H9 (cell line): ENCODE measurements at places on chromosomes 6 and 20.

GRCh38 chr20:31260326-31260932 is 3.0 kb downstream of the DEFB115 start:
- no peak for DNase-seq

- no peak for DNase-seq
Observed at GRCh38 chr6:170222498-170223471, 68.1 kb downstream of the DLL1 start.

- DNase-seq: no peak
Observed at GRCh38 chr6:87742106-87742505, 40.1 kb upstream of the AKIRIN2 start.

DNA sequence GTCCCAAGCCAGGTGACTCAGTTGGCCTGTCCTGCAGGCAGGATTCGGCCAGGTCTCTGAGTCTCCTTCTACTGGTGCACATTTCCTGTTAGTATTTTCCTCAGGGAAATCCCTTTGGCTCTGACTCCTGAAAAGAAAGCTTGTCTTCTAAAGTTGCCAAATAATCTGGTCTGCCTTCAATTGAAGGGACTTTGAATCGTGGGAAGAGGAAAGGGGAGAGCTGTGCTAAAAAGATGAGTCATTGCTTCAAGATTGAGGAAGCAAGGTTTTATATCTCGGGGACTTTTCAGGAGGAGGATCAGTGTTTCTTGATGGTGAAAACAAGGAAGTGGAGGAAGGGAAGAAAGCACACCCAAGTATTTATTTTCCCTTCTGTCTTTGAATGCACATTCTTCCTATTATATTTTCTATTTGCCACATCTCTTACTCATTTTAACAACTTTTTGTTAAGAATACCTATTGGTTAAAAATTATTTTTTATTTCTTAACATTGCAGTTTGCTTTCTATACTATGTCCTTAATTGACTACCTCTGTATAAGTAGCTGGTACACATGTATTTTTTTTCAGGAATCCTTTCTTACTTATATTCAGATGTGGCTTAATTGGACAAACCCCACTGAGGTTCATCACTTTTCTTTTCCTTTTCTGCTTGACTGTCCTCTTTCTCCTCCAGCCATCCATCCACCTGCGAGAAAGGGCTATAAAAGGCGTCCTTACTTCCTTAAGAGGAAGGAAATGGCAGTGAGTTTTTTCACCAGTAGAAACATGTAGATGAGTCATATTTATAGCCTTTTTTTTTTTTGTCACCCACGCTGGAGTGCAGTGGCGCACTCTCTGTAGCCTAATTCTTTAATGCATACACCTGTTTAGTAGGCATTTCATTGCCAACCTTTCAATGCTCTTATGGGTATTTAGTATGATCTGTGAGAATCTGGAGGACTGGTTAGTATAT is 15.0 kb upstream of the IFNGR1 start:
- DNase-seq: no peak

GRCh38 chr6:16136621-16137450 is 8.0 kb downstream of the MYLIP start:
- no peak for DNase-seq

- no peak for DNase-seq
Observed at GRCh38 chr6:119517428-119517827, 167.9 kb upstream of the MAN1A1 start.

GRCh38 chr6:10585209-10585845 is 64.2 kb downstream of the GCNT2 start:
- peak; percentile 86 for DNase-seq

DNA sequence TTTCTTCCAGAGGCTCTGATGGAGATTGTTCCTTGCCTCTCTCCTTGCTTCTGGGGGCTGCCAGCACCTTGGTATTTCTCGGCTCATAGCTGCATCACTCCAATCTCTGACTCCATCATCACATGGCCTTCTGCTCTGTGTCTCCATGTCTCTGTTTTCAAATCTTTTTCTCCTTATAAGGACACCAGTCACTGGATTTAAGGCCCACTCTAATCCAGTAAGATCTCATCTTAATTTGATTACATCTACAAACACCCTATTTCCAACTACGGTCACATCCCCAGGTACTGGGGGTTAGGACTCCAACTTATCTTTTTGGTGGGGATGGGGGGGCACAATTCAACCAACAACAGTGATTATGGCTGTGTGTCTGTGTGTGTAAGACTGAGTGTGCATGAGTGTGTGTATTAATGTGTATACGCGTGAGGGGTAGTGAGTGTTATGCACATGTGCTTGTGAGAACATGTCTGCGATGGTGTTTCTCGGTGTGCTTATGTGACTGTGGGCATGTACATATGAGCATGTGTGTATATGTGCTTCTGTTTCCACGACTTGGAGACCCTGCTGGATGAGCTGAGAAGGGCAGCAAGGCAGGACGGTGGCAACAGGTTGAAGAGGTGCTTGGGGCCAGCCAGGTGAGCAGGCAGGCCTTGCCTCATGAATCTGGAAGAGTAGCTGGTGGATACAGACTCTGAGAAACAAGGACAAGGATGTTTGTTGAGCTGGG is 130.5 kb downstream of the MRPL14 start:
- DNase-seq: no peak

DNA sequence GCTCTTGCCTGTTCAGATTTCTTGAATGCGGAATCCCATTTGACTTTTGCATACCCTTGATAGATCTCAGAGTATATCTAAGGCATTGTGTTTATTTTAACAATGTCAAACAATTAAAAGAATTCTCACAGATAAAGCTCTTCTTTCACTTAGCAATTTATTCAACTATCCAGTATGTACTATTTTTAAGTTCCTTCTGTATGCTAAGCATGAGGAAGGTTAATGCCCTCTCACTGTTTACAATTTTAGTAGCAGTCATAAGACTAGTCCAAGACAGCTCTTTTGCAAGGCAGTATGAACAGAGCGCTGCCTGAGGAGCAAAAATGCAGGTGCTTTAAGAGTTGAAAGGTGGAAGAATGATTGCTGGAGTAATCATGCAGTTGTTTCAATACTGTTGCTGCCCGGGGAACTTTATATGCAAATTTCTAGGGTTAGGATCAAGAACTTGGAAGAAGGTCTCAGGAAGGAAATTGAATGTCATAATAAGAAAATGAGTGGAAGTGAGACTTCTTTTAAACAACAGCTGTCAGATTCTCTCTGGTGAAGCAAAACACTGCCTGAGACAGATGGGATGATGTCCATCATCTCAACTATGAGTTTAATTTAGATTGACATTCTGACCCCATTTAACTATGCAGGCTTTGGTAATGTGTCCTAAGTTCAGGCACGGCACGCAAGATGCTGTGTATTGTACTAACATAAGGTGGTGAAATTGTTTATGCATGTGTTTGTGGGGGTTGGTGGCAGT is 1303.5 kb upstream of the CITED2 start:
- no peak for DNase-seq

DNA sequence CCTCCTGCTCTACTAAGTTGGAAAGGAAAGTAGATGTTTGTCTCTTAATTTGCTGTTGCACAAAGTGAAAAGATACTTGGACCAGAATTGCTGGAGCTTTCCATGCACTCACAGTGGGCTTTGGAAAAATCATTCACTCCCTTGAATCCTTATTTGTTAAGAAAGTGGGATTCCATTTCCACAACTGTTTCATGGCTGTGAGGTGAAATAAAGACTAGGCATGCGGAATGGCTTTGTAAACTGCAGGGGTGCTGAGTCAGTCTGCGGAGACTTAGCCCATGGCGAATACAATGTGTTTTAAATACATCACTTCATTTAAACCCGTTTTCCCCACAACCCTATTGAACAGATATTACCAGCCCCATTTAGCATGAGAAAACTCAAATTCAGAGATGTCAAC is 36.8 kb upstream of the CLDN20 start:
- no peak for DNase-seq

DNA sequence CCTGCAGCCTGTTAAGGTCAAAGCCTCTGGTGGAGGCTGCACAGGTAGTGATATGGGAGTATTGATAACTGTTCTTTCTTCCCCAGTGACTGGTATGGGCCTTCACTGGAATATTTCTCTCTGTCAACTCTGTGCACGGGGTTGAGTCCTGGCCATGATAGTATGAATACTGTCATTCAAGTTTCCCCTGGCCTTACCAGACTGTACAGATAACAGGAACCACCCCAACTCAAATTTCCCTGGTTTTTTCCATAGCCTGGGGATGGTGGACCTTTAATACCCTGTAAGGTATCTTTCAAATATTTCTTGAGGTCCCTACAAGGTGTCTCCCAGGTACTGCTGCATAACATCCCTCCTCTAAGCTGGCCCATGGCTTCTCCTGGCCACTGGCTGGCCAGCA is 51.4 kb upstream of the TNFAIP3 start:
- no peak for DNase-seq

GRCh38 chr6:158068156-158068892 is 86.7 kb downstream of the SYNJ2 start:
- no peak for DNase-seq

DNA sequence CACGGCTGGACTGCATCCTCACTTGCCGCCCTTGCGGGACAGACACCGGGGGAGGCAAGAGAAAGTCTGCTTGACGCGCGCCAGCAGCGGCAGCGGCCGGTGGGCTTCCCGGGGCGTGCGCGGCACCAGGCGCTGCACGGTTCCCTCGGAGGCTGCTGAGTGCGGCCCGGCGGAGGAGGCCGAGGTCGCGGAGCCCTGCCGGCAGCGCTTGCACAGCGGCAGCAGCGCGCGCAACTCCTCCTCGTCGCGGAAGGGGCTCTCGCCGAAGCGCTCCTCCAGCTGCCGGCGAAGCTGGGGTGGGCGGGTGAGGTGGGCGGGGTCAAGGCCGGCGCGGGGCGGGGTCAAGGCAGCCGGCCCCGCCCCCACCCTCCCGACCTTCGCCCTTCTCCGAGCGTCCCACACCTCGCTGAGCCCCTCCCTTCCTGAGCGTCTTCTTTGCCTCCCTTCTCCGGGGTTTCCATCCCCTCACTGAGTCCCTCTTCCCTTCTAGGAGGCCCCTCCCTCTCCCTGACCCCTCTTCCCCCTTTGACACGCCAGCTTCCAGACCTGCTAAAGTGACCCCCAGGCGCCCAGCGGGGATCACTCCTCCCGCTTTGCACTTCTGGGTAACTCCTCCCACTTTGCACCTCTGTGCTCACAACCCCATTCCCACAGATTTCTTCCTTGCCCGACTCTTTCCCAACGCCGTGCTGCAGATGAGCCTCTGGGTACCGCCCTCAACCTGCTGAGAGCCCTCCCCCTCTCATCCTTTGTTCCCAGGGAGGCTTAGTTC is 8.8 kb downstream of the DUSP15 start:
- DNase-seq: peak; percentile 93

GRCh38 chr20:48684501-48685041 is 143.2 kb downstream of the PREX1 start:
- no peak for DNase-seq

DNA sequence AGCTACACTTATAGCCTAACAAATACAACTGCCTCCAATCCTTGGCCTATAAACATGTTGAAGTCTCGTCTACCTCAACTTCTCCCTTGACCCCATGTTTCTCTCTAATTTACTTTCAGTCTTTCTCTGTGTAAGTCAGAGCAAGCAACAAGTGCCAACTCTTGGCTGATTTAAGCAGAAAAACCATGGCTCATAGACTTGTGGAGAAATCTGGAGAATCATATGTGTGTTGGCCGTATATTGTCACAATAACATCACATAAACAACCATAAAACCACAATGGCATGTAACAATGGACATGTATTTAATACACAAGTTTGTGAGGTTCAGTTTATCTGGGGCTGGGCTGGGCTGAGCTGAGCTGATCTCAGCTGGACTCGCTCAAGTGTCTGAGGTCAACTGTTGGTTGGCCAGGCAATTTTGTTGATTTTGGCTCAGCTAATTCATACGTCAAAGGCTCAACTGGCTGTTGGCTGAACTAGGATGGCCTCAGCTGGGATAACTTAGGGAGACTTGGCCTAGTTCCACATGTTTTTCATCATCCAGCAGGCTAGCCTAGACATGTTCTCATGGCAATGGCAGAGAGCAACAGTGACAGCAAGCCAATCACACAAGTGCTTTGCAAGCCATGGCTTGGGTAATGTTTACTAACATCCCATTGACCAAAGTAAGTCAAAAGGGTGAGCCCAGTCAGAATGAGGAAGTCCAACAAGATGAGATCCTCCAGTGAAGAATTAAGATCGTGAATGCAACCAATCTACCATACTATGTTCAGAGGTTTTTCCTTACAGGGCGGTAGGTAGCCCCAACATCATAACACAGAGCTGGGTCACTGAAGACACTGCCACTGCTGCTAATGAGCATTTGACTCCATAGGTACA is 12.9 kb upstream of the TBC1D22B start:
- DNase-seq: no peak

- DNase-seq: no peak
Observed at GRCh38 chr6:103036846-103037245, 1643.3 kb downstream of the GRIK2 start.

GRCh38 chr20:36217226-36217625 is 19.1 kb upstream of the AAR2 start:
- peak; percentile 87 for DNase-seq

DNA sequence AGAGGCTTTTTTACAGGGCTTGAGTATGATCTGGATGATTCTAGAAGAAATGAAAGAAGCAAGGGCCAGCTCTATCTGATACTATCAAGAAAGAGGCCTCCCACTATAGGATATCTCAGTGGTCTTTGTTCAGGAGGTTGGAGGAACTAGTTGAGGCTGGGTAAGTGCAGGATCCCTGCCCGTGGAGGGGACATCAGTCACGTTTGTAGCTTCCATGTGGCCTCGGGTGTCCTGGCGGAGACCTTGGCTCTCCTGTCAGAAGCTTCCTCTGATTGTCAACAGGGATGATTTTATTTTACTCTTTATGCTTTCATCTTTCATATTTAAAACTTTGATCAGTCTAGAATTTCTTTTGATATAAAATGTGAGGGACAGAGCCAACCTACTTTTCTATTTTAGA is 86.6 kb downstream of the PHACTR3 start:
- DNase-seq: no peak

DNA sequence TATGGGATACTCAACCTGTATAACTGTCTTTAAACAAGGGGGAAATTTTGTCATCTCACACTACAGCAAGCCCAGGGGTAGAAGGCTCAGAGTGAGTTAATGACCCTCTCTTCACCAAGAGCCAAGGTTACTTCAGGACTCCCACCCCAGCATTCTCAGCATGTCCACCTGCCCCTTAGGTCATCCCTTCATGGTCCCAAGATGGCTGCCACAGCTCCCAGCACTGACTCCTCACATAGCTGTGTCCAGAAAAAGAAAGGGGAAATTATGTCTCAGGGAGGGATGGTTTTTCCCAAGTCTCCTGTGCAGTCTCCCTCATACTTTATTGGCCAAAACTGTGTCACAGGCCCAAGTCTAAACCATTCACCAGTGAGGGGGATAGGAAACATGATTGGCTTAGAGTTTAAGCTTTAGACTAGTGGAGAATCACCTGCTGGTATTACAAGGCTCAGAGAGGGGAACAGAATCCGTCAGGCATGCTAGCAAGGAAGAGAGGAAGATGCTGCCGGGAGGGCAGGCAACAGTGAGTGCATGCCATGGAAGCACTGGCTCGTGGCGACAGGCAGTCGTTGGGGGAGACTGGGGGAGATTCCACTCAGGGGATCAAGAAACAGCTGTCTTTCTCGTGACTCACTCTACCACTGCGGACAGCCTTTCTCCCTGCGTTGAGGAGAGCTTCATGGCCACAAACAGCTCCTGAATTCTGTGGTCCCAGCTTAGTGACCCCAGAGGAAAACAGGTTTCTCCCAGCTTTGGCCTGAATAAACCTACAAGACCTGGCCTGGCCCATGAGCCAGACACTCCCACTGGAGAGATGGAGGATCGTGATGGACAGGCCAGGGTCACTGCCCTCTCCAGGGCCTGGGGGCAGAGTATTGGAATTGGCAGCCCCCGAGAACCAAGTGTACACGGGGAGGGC is 37.2 kb downstream of the HM13 start:
- DNase-seq: no peak
